Right cardiac atrium (tissue), 5 donors: ENCODE measurements at places on chromosomes 1 and 21. TPM values are rescaled to one million over a fixed set of nuclear protein-coding genes. Genes with fewer than 3 reads are reported as not detected.

DNA sequence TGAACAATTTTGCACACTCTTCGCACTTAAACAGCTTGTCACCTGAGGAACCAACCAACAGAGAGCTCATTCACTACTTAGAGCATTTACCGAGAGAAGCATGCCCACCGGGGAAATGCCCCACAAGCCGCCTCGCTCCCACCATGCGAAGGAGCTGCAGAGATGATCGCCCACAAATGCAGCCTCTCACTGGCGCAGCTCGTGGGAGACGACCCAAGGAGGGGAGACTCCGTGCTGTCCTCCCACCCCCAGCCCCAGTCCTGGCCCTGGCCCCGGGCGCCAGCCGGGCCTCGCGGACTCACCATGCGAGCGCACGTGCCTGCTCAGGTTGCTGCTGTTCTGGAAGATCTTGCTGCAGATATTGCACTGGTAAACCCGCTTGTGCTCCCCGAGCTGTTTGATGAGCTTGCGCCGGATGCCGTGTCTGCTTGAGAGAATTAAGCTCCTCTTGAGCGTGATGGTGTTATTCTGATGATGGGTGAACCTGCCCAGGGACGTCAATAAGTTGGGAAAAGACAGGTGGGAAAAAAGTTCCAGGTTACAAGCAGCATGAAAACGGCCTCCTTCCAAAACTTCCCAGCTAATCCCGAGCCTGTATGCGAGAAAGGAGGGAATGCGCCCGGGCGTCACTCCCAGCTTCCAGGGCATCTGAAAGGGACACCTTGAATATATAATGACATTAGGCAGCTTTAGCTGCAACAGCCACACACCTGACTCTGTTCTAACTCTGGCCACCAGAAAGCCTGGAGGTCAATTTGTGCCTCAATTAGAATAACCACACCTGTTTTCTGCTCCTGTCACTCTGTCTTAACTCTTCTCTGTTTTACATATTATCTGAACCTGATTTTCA is 42.8 kb downstream of the PRDM15 start:
- DNase-seq = no peak

GRCh38 chr1:235545292-235545930 is 41.2 kb upstream of the B3GALNT2 start:
- no peak for DNase-seq

DNA sequence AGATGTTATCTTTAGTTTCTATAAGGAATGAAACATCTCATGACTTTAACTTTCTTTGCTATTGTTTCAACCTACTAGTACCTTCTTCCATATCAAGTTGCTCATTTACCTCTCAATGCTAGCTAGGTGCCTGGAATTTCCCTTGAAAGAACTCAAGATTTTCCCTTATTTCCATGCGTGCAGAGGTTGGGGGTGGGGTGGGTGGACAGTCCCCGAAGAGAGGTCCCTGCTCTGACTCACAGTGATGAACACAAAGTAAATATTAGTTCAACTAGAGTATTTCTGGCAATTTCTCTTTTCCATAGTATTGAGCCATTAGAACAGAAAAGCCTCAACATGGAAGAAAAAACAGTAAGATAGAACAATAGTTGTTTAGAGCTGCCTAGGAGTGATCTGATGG is 239.0 kb upstream of the ZP4 start:
- no peak for DNase-seq

GRCh38 chr1:38004284-38005108 is 818 bp downstream of the FHL3 start:
- DNase-seq = no peak

DNA sequence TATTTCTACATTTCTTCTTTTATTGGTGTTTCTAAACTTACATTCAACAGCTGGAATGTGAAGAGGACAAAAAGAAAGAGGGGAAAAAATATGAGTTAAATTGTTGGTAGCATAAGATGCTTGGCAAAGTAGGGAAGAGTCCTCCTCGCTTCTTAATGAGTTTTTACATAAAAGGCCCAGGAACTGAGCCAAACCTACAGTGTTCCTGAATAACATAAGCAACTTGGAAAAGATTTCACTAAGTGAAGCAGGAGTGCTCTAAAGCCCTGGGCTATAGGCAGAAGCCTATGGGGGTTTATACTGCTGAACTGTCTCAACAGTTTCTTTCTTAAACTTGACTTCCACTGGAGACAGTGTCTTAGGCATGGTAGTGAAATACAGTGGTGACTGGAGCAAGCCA is 115.0 kb upstream of the USP25 start:
- DNase-seq = no peak

DNA sequence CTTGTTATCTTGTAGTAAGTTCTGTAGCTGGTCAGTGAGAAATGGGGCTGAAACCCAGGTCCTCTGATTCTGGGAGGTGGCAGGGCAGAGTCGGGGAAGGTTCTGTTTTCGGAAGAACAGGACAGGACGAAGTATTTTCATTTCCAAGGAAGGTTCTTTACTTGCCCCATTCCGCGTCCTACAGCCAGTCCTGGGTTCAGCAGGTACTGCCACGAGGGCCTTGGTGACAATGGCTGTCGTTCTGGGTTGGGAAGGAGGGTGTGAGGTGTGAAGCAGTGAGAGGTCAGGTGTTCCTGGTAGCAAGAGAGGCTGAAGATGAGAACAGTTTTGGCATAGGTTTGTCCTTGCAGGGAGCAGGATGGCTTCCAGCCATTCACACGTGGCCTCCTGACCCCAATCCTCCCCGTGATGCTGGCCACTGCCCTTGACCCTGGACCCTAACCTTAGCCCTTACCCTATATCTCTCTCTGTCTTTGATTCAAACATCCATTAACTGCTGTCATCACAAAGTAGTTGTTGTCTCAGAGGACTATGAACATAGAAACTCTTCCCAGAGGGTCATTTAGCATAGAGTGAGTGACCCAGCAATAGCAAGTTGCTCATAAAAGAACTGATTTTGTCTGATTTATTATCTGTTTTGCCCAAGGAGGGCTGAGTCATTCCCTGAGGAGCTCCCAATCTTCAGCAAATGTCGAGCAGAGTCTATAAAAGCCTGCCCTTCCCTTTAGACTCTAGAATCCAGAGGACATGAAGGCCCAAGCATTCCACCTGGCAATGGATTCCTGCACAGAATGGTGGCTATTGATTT is 25.0 kb downstream of the VASH2 start:
- no peak for DNase-seq

Gene WNT4
- 0.25 TPM for total RNA-seq

Gene EDARADD
- total RNA-seq = 0.40 TPM

DNA sequence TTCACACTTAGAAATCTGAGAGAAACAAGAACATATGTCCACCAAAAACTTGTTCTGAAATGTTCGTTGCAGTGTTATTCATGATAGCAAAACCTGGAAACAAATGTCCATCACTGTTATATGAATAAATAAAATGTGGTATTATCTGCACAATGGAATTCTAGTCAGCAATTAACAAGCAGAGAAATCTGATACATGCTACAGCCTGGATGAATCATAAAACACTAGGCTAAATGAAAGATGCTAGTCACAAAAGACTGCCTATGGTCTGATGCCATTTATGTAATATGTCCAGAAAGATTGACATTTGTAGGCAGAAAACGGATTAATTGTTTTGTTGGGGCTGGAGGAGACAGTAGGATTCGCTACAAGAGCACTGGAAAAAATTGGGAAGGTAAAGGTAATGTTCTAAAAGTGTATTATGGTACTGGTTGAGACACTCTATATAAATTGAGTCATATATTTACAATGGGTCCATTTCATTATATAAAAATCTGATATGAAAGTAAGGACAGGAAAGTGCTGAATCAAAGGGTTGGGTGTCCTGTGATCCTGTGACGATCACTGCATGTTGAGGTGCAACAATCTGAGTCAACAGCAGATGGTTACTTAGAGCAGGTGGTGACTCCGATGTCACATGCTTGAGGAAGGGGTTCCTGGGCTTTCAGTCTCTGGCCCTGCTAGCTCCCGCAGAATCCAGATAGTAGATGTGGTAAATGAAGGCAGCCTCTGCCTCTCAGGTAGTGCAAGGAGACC is 102.1 kb upstream of the NBPF4 start:
- DNase-seq = no peak

Gene KIF21B
- 0.53 TPM for total RNA-seq

- no peak for DNase-seq
Measured at GRCh38 chr1:163472651-163473248, 151.0 kb downstream of the NUF2 start.

DNA sequence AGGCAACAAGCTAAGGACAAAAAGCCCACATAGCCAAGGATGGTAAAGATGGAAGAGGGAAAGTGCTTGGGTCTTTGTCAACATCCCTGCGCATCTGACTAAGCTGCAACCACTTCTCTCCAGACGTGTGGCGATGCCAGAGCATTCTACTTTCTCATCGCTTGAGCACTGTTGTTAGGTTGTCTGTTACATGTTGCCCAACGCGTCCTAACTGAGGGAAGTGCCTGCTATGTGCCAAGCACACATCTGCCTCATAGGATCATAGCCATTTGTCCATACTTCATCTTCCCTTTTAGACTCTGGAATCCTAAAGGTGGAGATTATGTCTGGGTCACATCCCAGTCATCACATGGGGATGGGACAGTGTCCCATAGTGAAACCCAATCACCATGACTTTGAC is 464.9 kb downstream of the MATN1 start:
- no peak for DNase-seq

- no peak for DNase-seq
Measured at GRCh38 chr21:22164912-22165311, 1166.7 kb downstream of the NCAM2 start.

GRCh38 chr1:19938472-19938871 is 15.1 kb upstream of the PLA2G2E start:
- no peak for DNase-seq

Gene LEFTY2
- 1.2 TPM for total RNA-seq

DNA sequence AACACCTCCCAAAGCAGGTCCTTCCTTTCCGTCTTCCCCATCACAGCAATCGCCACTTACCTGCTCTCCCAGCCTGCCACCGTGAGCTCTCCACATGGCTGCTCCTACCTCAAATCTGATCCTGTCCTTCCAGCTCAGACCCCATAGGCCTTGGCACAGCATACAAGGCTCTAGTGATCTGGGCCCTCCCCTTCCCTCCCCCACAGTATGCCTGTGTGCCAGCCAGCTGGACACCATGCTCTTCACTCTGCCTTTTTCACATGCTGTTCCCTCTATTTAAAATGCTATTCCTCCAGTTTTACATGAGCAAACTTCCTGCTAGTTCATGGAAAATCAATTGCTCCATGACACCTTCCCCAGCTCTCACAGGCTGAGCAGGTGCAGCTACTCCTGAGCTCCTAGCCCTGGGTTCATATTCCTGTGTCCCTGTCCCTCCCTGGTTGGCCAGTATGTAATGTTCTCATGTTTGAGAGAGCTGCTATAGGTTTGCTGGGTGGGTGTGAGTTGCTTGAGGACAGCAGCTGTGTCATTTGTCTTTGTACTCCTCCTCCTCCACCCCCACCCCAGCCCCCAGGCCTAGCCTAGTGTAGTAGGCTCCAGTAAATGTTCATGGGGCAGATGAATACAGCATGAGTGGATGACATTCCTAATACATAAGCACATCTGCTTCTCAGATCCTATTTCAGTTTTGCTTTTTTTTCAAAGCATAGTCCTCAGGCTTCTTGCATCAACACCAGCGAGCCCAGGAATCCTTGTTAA is 6.3 kb upstream of the TNNT2 start:
- no peak for DNase-seq

- no peak for DNase-seq
Measured at GRCh38 chr1:34479731-34480130, 275.1 kb upstream of the GJB5 start.

Gene CLDN19
- not detected for total RNA-seq

GRCh38 chr1:77405186-77405585 is 123.4 kb downstream of the AK5 start:
- DNase-seq = no peak

Gene ZBTB21
- 10.6 TPM for total RNA-seq

- no peak for DNase-seq
Measured at GRCh38 chr1:225684741-225685140, 31.8 kb upstream of the ENAH start.

GRCh38 chr1:30353637-30354036 is 369.7 kb downstream of the MATN1 start:
- no peak for DNase-seq
